HTR-8/SVneo (cell line): ENCODE measurements at places on chromosomes 4 and X.

GRCh38 chr4:21226637-21227538 is 526.6 kb downstream of the PACRGL start:
- no peak for DNase-seq

DNA sequence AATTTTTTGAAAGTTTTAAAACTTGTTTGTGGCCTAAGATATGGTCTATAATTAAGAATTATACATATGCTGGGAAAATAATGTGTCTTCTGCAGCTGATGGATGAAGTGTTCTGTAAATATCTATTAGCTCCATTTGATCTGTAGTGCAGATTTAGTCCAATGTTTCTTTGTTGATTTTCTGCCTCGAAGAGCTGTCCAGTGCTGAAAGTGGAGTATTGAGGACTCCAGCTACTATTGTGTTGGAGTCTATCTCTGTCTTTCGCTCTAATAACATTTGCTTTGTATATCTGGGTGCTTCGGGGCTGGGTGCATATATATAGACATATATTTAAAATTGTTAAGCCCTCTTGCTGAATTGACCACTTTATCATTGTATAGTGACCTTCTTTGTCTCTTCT is 2127.3 kb downstream of the PCDH7 start:
- no peak for DNase-seq

GRCh38 chr4:90245837-90246236 is 118.6 kb downstream of the CCSER1 start:
- no peak for DNase-seq

DNA sequence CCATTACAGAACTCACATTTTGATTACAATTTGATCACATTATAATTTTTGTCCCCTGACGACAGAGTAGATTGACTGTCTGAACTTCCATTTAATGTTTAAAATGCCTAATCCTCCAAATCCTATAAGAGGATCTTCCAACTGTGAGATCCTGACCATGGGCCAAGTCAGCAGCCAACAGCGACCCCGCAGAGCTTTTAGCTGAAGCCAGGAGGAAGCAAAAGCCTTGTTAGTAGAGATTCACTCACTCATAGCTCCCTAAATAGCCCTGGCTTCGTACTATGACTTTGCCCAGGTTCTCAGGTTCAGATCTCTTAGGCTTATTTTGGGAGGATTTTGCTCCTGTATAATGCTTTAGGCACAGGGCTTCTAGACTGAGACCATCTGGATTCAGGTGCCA is 413.1 kb downstream of the NKX6-1 start:
- no peak for DNase-seq

- no peak for DNase-seq
Observed at GRCh38 chr4:95541889-95542607, 6.7 kb downstream of the UNC5C start.

GRCh38 chr4:71231129-71232055 is 107.4 kb upstream of the SLC4A4 start:
- no peak for DNase-seq

DNA sequence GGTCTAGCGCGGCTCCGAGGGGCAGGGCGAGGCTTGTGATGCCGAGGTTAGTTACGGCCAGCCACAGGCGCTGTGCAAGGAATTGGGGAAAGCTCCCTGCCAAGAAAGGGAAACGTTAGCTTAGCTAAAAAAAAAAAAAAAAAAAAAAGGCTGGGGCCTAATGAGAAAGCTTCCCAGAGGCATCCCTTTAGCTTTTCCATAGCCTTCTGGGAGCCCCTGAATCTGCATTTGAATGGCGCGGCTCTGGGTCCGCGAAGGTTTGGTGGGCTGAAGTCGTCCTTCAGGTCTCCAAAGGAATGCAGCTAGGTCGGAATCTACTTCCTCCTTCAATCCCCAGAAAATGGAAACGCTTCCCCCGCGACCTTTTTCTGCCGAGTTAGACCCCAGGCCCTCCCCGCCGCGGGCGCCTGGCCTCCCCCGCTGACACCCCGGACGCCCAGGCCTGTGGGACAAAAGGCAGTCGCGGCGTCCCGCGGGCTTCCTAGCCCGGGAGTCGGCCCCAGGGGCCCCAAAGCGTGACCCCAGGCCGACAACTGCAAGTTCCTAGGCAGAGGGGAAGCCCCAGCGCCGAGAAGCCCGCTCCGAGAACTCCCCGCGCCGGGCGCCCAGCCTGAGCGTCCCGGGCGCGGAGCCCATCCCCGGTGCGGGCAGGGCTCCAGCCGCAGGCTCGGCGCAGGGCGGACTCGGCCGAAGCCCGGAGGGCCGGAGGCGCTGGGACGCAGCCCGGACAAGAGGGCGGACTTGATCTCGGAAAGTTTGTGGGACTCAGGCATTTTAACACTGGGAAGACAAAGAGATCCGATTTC is 605 bp upstream of the FAT1 start:
- peak; percentile 23 for DNase-seq

DNA sequence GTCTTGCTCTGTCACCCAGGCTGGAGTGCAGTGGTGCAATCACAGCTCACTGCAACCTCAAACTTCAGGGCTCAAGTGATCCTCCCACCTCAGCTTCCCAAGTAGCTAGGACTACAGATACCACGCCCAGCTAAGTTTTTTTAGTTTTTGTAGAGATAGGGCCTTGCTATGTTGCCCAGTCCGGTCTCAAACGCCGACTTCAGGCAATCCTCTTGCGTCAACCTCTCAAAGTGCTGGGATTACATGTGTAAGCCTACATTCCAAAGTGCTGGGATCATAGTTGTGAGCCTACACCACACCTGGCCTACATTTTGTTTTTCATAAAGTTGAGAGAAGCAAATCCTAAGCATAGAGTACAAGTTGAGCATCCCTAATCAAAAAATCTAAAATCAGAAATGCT is 42.2 kb downstream of the SMARCA5 start:
- no peak for DNase-seq

- no peak for DNase-seq
Observed at GRCh38 chr4:41679991-41680390, 68.5 kb downstream of the PHOX2B start.
